ENCODE measurements at places on chromosomes 3 and 15.

DNA sequence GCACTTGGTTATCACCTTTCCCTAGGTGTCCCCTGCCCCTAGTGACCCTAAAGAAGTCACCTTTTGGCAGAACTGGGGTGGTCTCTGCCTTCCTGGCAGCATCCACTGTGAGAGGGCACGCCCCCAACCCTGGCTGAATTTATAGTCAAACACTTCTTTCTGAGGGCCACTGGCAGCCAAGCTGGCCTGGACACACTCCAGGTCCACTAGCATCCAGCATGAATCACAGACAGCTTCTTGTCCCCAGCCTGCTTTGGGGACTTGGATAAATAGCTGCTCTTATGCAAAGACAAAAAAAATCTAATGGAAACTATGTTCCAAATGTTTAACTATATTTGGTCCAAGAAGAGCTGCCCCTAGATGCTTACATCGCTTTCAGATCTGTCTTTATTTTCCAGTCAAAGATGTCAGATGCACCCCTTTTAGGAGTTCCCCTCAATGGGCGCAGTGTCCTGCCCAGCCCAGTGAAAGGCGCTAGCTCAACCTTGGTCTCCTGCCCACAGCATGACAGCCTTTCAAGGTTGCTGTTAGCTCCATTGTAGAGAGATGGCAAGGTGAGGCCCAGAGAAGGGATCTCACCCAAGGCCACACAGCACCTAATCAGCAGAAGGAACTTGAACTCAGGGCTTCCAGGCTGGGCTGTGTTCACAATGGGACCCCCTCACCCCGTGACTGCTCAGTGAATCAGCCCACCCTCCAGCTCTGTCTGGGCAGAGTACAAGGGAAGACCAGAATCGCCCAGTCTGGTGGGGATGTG lies 7.0 kb downstream of the RASL12 start:
- no peak for DNase-seq

- peak; percentile 36 for DNase-seq
Measured at GRCh38 chr15:88440021-88440420, 27.2 kb downstream of the MRPL46 start.

DNA sequence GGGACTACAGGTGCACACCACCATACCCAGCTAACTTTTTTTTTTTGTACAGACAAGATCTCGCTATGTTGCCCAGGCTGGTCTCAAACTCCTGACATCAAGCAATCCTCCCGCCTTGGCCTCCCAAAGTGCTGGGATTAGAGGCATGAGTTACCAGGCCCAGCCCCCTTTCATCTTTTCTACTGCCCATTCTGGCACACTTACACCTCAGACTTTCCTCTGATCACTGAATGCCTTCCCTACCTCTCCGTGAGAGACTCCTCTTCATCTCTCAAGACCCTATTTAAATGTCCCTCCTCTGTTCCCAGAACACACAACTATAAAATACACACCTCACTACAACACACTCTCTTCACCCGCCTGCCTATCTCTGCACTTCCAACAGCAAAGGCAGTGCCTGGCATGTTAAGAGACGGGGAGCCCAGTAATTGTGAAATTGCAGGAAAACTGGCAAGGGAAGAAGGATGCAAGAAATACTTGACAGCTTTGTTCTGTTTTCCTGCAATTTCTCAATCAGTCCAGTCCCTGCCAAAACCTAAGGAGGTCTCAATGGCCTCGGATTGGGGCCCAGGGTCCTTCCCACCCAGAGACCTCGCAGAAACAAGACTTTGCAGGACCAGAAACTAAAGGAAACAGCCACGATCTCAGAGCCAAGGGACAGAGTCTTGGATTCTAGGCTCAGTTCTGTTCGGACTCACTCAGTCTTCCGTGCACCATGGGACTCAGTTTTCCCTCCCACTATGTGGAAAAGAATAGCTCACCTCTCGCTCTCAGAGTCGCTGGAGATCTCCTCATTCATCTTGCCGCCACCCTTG lies 849 bp downstream of the RRP9 start:
- peak; percentile 4 for DNase-seq

- no peak for DNase-seq
Measured at GRCh38 chr3:46116996-46117395, 89.7 kb upstream of the XCR1 start.

- DNase-seq: peak; percentile 36
Measured at GRCh38 chr3:67109651-67110204, 111.6 kb downstream of the KBTBD8 start.

- DNase-seq: no peak
Measured at GRCh38 chr3:43330981-43331380, 44.6 kb downstream of the SNRK start.

DNA sequence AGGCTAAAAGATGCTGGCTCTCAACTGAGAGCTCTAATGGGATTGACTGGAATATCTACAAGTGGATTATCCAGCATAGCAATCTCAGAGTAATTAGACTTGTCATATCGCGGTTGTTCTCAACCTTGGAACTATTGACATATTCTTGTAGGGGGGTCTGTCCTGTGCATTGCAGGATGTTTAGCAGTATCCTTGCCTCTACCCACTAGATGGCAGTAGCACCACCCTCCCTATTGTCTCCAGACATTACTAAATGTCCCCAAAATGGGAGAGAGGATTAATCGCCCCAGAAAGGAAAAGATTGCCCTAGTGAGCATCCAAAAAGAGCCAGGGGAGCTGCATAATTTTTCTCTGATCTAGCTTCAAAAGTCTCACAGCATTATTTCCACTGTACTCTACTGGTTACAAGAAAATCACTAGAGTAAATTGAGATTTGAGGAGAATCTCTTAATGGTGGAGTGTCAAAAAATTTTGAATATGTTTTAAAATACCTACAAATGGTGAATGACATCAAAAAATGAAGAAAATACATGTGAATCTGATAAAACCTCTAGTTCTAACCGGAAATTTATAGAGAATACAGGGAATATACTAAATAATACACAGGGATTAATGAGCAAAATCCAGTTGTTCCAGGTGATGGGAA lies 388.2 kb upstream of the AGTR1 start:
- peak; percentile 37 for DNase-seq

Measured in stromal cell of bone marrow (primary cell).